Karpas-422 (cell line): ENCODE measurements at places on chromosomes 5 and 9. TPM values are rescaled to one million over a fixed set of nuclear protein-coding genes. Genes with fewer than 3 reads are reported as not detected.

GRCh38 chr5:61534481-61535267 lies 202.6 kb downstream of the ZSWIM6 start:
- no peaks in the 10 kb centered on the region for H3K27me3 ChIP-seq
- H3K4me3 ChIP-seq: no peak overlapping the region
- no peak for DNase-seq
- no peaks in the 10 kb centered on the region for H3K36me3 ChIP-seq
- H3K4me1 ChIP-seq: no peaks in the 10 kb centered on the region
- H3K27ac ChIP-seq: no peak overlapping the region

MGAT4B gene
- total RNA-seq: 36.9 and 47.1 TPM in 2 replicates

GRCh38 chr9:130201399-130201873 lies 29.2 kb downstream of the NCS1 start:
- H3K27ac ChIP-seq: no peak overlapping the region
- no peaks in the 10 kb centered on the region for H3K4me1 ChIP-seq
- no peak for DNase-seq
- H3K4me3 ChIP-seq: no peak overlapping the region
- no peaks in the 10 kb centered on the region for H3K27me3 ChIP-seq

GRCh38 chr5:78903861-78904260 lies 81.2 kb downstream of the ARSB start:
- H3K4me1 ChIP-seq: no peaks in the 10 kb centered on the region
- no peaks in the 10 kb centered on the region for H3K27me3 ChIP-seq
- H3K27ac ChIP-seq: no peak overlapping the region
- no peak for DNase-seq
- no peak overlapping the region for H3K4me3 ChIP-seq

DNA sequence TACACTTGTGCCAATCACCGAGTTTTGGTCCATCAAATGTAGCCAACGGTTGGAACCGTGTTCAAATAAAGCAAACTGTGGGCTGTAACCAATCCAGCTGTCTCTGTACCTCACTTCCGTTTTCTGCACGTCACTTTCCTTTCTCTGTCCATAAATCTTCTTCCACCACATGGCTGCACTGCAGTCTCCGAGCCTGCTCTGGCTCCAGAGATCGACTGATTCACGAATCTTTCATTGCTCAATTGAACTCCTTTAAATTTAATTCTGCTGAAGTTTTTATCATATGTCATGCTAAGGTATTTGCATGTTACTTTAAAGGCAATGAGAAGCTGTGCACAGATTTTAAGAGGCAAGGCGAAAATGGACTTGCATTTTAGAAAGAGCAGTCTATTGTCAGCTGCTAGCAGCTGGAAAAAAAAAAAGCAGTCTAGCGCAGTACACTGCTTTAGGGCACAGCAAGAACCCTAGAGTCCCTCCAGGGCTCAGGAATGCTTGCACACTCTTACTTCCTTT lies 13.2 kb downstream of the TTC39B start:
- no peaks in the 10 kb centered on the region for H3K4me1 ChIP-seq
- H3K27me3 ChIP-seq: no peaks in the 10 kb centered on the region
- no peak for DNase-seq
- no peaks in the 10 kb centered on the region for H3K36me3 ChIP-seq
- H3K27ac ChIP-seq: no peak overlapping the region

IL13 gene
- not detected in 2 replicates for total RNA-seq

CATSPER3 gene
- not detected in 2 replicates for total RNA-seq

- no peak overlapping the region for H3K4me3 ChIP-seq
- DNase-seq: no peak
- no peaks in the 10 kb centered on the region for H3K36me3 ChIP-seq
- H3K27me3 ChIP-seq: no peaks in the 10 kb centered on the region
- no peak overlapping the region for H3K27ac ChIP-seq
These were observed 278.9 kb downstream of the GADD45G start for GRCh38 chr9:89883401-89884341.

- H3K4me3 ChIP-seq: no peak overlapping the region
- no peaks in the 10 kb centered on the region for H3K27me3 ChIP-seq
- no peaks in the 10 kb centered on the region for H3K36me3 ChIP-seq
- no peaks in the 10 kb centered on the region for H3K4me1 ChIP-seq
- no peak overlapping the region for H3K27ac ChIP-seq
- no peak for DNase-seq
These were observed 9.0 kb downstream of the LPAR1 start for GRCh38 chr9:111029260-111029659.

DNA sequence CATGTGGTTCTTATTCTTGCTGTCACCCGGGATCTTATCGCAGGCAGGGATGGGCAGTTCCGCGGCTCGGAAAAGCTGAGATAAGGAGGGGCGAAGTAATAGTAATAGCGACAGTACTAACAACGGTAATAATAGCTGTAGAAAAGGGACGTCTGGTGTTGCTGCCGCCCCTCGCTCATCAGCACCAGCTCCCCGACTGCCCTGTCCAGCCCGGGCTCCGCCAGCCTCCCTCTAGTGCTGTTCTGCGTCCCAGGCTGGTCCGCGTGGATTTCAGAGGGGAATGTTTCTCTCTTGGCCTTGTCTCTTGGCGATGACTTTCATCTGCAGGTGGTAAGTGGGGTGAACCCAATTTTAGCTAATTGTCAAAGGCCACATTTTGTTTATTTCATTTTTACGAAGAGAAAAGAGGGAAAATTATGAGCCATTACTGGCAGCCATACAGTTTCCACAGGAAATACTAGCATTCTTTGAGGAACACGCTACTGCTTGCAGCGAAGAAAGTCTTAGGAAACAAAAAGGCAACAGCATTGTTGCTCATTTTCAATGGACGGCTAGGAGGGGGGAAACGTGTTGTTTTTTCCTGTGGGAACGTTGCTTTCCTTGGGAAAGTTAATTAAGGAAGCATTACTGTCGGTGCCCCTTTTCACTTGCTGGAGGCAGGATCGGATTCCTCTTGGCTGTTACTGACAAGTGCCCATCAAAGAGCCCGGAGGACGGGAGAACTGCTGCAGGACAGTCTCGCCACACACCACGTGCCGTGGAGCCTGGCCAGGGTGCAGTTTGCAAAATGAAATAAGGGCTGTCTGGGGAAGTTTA lies 762 bp downstream of the SNCAIP start:
- H3K4me1 ChIP-seq: no peaks in the 10 kb centered on the region
- H3K4me3 ChIP-seq: no peak overlapping the region
- no peaks in the 10 kb centered on the region for H3K36me3 ChIP-seq
- no peaks in the 10 kb centered on the region for H3K27me3 ChIP-seq
- no peak overlapping the region for H3K27ac ChIP-seq

- no peak for DNase-seq
- H3K4me3 ChIP-seq: no peak overlapping the region
- H3K27me3 ChIP-seq: no peaks in the 10 kb centered on the region
- no peaks in the 10 kb centered on the region for H3K4me1 ChIP-seq
These were observed 406.9 kb upstream of the NMUR2 start for GRCh38 chr5:152811988-152812387.

DNA sequence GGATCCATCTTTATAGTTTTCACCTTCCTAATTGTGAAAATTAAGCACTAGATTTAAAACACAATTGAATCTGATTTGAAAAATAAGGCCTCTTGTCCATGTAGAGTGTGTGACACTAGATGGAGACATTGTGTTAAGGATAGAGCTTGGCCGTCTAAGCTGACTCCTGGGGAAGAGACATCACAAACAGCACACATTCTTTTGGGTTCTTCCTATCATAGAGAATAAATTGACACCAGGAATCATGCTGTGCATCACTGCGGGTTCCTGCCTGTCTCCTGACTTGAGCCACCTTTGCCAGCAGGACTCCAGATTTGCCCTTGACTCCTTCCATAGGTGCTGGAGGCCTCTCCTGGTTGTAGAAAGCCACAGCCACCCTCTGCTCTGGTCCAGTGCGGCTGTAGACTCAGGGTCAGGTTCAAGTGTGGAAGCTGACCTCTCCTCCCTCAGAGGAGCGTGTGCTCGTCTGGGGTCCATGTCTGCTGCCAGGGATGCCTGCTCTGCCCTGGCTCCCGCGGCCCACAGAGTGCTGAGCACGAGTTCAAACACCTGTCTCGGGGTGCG lies 11.2 kb downstream of the ROPN1L start:
- no peak overlapping the region for H3K4me3 ChIP-seq
- DNase-seq: peak; percentile 87
- no peak overlapping the region for H3K27ac ChIP-seq
- no peaks in the 10 kb centered on the region for H3K4me1 ChIP-seq
- H3K27me3 ChIP-seq: no peaks in the 10 kb centered on the region
- H3K36me3 ChIP-seq: no peaks in the 10 kb centered on the region

MLANA gene
- not detected in 2 replicates for total RNA-seq

DNA sequence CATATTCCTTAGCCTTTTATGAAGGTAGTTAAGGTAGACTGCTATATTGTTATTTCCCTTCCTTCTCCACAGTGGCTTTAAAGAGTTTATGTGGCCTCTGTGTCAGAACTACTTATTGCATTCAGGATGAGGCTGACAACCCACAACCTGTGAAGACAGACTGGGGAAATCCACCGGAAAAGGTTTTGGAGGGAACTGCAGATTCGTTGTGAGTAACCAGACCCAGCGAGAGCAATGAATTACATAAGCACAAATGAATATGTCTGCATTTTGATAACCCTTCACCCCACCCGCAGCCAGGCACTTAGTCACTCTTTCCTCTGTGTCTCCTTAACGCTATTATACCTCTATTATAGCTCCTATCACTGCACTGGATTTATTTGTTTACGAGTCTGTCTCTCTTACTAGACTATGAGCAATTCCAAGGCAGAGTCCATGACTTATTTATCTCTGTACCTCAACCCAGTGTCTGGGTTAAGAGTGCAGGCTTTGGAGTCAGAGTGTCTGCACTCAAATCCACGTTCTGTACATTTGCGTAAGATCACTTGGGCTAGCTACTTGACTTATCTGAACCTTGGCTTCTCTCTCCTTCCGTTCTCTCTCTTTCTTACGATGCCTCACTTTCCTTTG lies 19.2 kb downstream of the KCTD16 start:
- DNase-seq: no peak
- H3K27me3 ChIP-seq: no peaks in the 10 kb centered on the region
- no peak overlapping the region for H3K4me3 ChIP-seq
- H3K36me3 ChIP-seq: no peaks in the 10 kb centered on the region

PHF24 gene
- total RNA-seq: not detected in 2 replicates

GRCh38 chr5:157204765-157205164 lies 24.1 kb downstream of the ITK start:
- no peak overlapping the region for H3K4me3 ChIP-seq
- peaks cover 3% of the 10 kb centered on the region; the same call in 1 of the 2 replicates for H3K4me1 ChIP-seq
- H3K27me3 ChIP-seq: no peaks in the 10 kb centered on the region
- no peak overlapping the region for H3K27ac ChIP-seq

DNA sequence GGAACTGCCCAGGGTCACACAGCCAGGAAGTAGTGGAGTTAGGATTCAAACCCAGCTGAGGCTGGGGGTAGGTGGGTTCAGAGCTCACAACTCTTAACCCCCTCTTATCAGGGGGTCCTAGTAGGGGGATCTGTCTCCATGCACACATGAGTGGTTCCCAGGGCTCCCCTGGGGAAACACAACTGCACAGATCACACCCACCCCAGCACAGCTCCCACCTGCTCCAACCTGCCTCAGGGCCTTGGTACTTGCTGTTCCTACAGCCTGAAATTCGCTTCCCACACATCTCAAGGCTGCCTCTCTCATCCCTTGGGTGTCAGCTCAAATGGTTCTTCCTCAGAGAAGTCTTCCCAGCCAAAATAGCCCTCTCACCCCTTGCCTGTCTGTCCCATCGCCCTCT lies 4.8 kb downstream of the SNCB start:
- no peaks in the 10 kb centered on the region for H3K27me3 ChIP-seq
- no peak overlapping the region for H3K27ac ChIP-seq
- H3K4me3 ChIP-seq: no peak overlapping the region
- no peak for DNase-seq

- peaks cover 21% of the 10 kb centered on the region for H3K4me1 ChIP-seq
- no peaks in the 10 kb centered on the region for H3K27me3 ChIP-seq
- H3K4me3 ChIP-seq: peak overlapping the region; percentile 94
- peak overlapping the region; percentile 49 for H3K27ac ChIP-seq
These were observed 877 bp downstream of the SH3GLB2 start for GRCh38 chr9:129027224-129027684.

- H3K27me3 ChIP-seq: no peaks in the 10 kb centered on the region
- no peaks in the 10 kb centered on the region for H3K36me3 ChIP-seq
- no peak for DNase-seq
- H3K4me3 ChIP-seq: no peak overlapping the region
- no peaks in the 10 kb centered on the region for H3K4me1 ChIP-seq
- no peak overlapping the region for H3K27ac ChIP-seq
These were observed 260.7 kb upstream of the ARRDC3 start for GRCh38 chr5:91643797-91644196.

DNA sequence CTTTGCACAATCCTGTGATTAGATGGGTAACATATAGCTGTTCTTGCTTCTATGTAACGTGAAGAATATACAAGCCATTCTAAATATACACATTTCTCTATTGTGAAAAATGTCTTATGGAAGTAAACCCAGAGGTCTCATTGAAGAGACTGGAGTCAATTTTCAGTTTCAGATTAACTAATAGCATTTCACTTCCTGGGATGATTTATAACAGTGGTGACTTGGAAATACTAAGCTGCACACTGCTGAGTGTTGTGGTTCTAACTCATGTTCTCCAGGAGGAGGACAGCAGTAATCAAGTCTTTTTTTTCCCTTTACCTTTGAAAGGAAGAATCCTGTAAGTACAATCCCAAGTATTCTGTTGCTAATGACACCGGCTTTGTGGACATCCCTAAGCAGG lies 3.3 kb downstream of the CTSL start:
- H3K27ac ChIP-seq: no peak overlapping the region
- no peaks in the 10 kb centered on the region for H3K27me3 ChIP-seq
- no peak for DNase-seq
- H3K4me1 ChIP-seq: no peaks in the 10 kb centered on the region

C5orf63 gene
- 14.3 and 24.2 TPM in 2 replicates for total RNA-seq

DNA sequence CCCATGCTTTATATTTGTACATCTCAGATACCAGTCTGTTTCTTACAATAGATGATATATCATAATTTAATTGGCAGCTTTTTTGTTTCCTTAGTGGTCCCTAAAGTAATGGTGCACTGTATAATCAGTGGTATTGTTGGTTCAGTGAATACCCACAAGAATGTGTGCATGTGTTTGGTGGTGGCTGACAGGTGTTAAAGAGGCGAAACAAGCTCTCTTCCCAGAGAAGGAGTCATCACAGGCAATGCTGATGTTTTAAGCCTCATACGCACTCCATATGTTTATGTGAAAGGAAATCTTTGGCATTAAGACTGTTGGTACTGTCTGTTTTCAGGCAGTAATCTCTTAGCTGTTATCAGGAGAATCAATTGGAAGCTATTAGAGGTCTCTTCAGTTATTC lies 49.2 kb upstream of the KIAA1958 start:
- H3K4me1 ChIP-seq: no peaks in the 10 kb centered on the region
- H3K27me3 ChIP-seq: no peaks in the 10 kb centered on the region
- H3K4me3 ChIP-seq: no peak overlapping the region
- DNase-seq: no peak

- no peak for DNase-seq
- no peaks in the 10 kb centered on the region for H3K4me1 ChIP-seq
- H3K27ac ChIP-seq: no peak overlapping the region
These were observed 126.6 kb upstream of the HMHB1 start for GRCh38 chr5:143685246-143685815.

GRCh38 chr5:175823731-175824525 lies 47.5 kb upstream of the CPLX2 start:
- no peak for DNase-seq
- H3K36me3 ChIP-seq: no peaks in the 10 kb centered on the region
- no peak overlapping the region for H3K4me3 ChIP-seq
- H3K4me1 ChIP-seq: no peaks in the 10 kb centered on the region
- no peaks in the 10 kb centered on the region for H3K27me3 ChIP-seq
- no peak overlapping the region for H3K27ac ChIP-seq

PDE6A gene
- total RNA-seq: not detected in 2 replicates
